NCI-H524 treated with DMSO at 0.1 percent for 48 hours (cell line): ENCODE measurements at places on chromosomes 2 and 18.

DNA sequence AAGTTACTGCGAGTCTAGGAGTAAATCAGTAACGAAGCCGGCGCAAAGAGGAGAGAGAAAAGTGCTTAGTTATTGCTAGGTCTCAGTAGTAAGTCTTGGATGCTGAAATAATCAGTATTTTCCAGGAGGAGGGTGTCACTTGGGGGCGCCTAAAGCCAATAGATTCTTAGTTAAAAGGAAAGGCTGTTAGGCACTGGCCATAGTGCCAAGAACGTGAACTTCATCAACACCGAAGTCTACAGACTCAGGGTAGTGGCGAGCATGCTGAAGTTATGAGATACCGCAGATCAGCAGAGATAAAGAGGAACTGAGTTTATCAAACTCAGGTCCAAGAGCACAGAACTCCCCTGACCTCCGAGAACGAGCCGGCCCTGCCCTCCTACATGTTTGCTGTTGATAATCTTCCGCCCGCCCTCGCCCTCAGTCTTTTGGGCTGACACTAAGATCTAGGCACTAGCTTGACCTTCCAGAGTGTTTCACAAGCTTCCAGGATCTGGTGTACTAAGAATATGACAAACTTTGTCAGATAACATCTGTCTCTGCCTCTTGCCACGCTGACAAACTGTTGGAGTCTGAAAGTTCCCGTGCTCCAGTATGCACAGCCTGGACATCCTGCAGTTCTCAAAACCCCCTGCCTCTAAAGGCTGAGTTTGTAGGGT, 49.2 kb downstream of the CYB5A start:
- DNase-seq: no peak

GRCh38 chr18:40851014-40851429, 1104.0 kb upstream of the PIK3C3 start:
- DNase-seq: no peak

GRCh38 chr2:163757814-163758213, 22.0 kb upstream of the FIGN start:
- no peak for DNase-seq

GRCh38 chr2:233487748-233488345, 78.7 kb downstream of the USP40 start:
- DNase-seq: no peak

- DNase-seq: no peak
These were observed 21.8 kb downstream of the CFLAR start for GRCh38 chr2:201137505-201138400.

GRCh38 chr2:189548666-189549448, 31.7 kb downstream of the SLC40A1 start:
- no peak for DNase-seq

GRCh38 chr18:63532471-63532870, 9.7 kb upstream of the SERPINB12 start:
- no peak for DNase-seq

DNA sequence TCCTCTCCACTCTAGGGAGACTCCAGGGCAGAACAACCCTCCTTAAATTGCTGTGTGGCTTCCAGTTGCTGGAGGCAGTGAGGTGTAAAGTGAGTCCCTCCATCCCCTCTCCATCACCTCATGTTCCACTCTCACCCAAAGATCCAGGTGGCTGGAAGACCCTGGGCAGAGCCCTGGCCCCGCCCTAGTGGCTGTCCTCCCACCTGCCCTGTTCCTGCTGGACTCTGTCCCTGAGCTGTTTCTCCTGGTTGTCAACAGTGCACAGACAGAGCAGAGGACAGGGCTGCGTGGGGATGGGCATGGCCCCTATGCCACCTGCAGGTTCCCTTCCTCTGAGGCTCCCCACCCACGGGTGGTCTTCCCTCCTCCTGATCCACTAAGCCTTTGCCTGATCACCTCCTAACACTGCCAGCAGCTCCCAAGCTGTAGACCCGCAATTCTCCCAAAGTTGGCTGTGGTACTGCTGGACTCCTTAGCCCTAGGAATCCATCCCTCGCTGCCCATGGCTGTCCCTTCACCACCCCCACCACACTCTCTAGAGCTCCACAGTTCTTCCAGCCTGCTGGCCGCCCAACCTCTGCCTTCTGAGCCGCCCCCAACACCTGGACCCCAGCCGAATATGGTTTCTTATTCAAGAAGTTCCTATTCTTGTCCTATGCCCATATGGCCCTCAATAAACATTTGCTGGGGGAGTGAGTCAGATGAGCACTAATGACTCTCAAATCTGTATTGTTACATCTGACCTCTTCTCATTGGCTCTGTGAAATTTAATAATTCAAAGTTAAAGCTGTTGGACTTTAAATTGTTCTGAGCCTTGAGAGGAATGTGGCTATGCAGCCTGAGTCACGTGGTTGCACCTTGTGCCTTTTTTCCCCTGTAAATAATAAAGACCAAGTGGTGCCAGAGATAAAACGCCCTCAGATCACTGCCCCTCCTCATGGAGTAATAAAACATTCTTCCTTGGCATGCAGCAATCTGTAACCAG, 260.0 kb upstream of the HS6ST1 start:
- peak; percentile 76 for DNase-seq

DNA sequence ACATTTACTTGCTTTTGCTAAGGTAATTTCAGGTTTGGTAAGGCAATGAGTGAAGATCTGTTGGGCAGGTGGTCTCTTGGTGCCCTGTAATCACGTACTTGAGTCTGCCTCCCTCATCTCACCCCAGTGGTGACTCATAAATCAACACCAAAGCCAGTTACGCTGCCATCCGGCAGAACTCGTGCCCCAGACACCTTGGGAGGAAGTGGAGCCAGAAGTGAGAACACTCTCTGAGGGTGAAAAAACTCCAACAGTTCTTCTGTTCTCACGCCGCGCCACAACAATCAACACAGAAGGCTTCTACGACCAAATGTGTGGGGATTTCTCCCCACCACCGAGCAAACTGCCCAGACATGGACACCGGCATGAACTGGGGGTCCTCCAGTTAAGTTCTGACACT, 206.2 kb downstream of the ARL4C start:
- DNase-seq: no peak

GRCh38 chr2:88099798-88100488, 27.9 kb downstream of the FABP1 start:
- peak; percentile 6 for DNase-seq
